ENCODE measurements at places on chromosomes 16 and 17. TPM values are rescaled to one million over a fixed set of nuclear protein-coding genes. Genes with fewer than 3 reads are reported as not detected.

DHRS7C gene
- not detected for total RNA-seq

CHD9NB gene
- total RNA-seq = not detected

RNF43 gene
- total RNA-seq = 0.43 TPM

TBC1D3 gene
- not detected for total RNA-seq

HOXB13 gene
- total RNA-seq = not detected

XYLT1 gene
- 1.9 TPM for total RNA-seq

KRT16 gene
- total RNA-seq = not detected

DNA sequence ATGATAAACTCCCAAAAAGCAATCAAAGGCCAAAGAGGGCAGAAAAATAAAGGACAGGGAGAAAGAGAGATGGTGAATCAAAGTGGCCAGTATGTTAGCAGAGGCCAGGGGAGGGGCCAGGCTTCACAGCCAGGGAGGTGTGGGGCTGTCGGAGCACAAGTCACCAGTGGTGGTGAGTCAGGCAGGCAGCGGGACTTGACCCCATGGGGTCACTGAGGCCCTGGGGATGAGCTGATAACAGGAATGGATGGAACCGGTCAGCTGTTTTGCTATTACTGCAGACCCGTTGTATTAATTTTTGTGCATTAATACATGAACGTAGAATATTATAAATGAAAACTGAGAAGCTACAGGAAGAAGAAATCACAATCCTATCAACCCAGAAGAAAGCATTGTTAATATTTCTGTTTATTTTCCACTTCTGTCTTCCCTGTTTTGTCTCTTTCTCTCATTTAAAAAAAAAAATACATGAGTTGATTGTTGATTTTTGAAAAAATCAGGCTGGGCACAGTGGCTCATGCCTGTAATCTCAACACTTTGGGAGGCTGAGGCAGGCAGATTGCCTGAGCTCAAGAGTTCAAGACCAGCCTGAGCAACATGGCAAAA lies 106.9 kb downstream of the SOCS1 start:
- no peak for DNase-seq

DNA sequence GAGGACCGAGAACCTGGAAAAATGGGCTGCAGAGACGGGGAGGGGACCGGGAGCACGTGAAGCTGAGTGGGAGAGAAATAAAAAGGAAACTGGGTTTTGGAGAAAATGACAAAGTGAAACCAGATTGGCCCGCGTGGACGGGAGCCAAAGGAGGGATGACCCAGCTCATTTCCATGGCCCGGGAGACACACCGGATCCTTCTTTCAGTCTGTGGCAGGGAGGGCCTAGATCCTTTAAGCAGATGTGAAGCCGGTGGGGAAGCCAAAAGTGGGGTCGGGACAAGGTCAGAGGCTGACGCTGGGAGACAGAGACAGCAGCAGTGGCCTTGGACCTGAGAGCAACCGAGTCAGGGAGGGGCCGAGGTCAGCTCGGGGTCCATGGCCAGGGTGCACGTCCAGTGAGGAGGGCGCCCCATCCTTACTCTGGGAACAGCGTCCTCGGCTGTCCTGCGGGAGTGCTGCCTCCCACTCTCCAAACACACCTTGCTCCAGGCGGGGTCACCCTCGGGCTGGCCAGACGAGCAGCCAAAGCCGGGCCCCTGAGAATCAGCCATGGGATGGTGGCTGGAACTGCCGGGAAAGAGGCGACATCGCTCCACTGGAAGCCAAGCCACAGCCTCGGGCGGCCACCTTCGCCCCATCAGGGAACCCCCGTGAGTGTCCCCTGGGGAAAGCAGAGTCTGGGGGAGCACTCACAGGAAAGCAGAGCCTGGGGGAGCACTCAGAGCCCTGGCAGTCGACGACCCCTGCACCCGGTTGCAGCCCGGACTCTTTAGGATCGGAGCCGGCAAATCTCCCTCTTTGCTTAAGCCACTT lies 17.3 kb downstream of the CA5A start:
- no peak for DNase-seq

DNA sequence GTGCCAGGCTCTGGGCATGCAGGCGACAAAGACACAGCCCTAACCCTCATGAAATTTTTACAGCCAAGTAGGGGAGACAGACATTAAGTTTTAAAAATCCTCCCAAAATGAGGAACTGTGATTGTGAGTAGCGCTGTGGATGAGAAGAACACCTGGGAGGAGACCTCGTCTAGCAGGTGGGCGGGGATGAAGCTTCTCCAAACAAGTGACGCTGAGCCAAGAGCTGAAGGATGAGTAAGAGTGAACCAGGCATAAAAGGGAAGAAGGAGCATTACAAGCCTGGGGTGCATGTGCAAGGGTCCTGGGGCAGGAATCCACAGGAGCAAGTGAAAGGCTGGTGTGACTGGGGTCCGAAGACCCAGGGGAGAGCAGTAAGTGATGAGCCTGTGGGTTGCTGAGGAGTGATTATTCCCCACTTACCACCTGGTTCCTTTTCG lies 149.4 kb upstream of the HS3ST2 start:
- no peak for DNase-seq

DNA sequence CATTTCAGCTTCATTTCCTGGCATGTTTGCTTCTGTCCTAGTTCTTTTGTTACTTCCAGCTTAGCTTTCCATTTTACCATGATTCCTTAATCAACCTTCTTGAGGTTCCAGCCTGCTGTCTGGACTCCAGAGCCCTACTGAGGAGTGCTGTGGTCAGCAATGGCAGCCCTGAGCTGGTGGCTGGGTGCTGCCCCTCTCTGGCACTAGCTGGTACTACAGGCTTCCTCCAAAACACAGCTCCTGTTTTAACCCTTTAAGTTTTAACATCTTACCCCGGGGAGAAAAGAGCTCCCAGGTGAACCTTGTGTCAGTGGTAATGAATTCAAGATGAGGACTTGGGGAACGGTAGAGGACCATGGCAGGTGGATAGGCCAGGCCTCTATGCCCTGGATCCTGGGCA lies 395.5 kb downstream of the TMEM114 start:
- no peak for DNase-seq

- DNase-seq = no peak
These were observed 25.8 kb downstream of the TTYH2 start for GRCh38 chr17:74239172-74239571.

DNA sequence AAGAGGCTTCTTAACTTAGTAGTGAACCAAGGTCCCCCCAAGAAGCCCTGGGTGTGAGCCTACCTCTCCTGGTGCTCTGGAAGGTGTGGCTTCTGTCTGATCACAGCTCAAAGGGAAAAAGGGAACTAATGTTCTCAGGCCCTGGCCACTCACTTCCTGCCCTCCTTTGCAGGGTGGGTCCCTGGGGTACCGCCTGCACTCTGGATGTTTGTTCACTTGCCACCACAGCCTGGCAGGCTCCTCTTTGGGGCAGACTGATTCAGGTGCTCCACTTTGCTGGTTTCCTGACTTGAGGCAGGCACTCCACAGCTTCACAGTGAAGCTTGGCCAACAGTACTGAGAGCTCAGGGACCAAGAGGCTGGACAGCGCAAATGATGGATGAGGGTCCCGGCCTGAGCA lies 5.9 kb upstream of the MYO15A start:
- DNase-seq = no peak

DNA sequence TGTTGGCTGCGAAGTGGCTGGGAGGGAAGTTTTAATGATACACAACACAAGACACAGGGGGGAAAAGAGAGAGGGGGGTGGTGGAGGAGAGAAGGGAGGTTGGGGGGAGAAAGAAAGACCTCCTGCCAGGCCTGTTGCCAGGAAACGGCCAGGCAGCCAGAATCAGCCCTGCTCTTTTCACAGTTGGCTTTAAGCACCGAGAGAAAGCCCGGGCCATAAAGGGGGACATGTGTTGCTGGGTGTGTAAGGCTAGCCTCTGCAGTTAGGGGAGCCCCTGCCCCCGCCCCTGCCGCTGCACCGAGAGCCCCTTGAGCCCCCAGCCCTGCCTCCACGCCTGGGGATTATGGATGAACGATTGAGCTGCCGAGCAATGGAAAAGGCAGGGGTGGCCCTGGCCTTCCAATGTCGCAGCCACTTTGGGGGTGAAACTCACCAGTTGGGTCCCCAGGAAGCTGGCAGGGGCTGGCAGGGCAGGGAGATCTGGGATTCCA lies 13.9 kb upstream of the WNT3 start:
- DNase-seq = no peak

GRCh38 chr16:62105244-62105643 lies 69.0 kb upstream of the CDH8 start:
- DNase-seq = no peak

DNA sequence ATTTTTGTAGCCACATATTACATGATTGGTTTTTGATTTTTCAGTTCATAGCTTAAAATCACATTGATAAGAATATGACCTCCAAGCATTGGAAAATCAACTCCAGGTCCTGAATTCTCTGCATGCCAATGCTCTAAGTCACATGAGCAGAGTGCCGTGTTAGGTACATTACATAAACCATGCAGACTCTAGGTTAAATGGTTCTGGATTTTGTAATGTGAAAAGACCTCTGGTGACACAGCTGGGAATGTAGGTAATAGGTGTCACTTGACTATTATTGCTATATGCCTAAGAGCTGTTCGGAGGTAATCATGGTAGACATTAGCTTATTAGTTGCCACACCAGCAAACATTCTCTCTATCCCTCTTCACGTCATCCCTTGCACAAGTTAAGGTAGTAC lies 231.1 kb upstream of the SALL1 start:
- no peak for DNase-seq
